ENCODE measurements at places on chromosomes 6 and 20.

GRCh38 chr6:17156112-17156921 lies 54.5 kb downstream of the STMND1 start:
- no peak for DNase-seq

DNA sequence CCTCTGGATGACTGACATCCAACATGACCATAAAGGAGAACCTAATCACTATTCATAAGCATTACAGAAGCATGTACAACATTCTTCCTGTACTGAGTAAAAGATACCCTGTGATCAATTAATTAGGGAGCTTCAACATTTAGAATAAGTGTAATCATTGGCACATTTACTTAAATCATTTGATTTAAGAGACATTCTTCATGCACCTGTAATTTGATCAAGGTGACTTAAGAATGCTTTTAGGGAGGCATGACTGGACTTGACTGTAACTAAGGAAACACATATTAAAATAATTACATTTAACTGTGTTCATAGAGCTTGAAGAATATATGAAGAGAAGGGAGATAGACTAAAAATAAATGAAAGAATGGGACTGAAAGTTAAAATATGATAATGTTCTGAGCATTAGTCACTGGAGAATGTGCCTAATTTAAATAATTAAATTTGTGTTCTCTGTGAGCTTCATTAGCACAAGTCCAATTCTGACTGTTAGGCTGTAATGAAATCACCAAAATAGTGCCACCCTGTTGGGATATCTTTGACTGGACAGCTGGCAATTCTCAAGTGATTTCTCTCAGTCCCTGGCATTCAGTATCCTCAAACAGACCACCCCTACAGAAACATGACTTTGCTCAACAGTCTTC lies 295.5 kb upstream of the ADGRB3 start:
- no peak for DNase-seq

DNA sequence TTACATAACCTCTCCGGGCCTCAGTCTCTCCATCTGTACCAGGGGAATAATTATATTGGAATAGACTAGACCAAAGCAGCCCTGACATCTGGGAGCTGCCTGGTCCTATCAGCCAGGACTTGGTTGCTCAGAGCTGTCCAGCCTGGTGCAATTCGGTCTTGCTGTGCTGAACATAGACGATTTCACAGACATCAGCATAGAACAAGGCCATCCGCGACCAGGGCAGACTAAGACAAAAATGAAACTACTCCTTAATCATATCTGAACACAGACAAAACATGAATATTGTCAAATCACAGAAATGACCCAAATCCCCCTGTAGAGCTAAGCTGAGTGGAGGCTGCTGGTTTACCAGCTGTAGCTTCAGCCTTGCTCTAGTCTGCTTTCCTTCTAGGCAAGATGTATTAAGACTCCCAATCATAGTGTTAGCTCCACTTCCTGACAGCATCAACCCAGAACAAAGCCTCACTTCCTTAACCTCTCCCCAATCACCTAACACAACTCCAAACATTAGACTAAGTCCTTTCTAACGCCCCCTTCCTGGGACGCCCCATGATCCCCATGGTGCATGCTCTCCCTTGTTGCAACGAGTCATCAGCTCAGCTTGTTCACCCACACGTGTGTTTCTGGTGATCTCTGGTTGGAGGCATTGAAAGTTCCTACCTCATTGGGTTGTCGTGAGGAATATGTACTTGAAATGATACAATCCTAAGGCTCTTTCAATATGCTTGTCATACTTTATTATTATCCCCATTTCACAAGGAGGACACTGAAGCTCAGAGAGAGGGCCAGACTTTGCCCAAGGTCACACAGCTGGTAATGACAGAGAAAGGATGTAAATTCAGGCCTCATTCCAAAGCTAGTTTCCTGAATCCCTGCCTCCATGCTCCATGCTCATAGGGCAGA lies 3.5 kb upstream of the MAPK13 start:
- no peak for DNase-seq

DNA sequence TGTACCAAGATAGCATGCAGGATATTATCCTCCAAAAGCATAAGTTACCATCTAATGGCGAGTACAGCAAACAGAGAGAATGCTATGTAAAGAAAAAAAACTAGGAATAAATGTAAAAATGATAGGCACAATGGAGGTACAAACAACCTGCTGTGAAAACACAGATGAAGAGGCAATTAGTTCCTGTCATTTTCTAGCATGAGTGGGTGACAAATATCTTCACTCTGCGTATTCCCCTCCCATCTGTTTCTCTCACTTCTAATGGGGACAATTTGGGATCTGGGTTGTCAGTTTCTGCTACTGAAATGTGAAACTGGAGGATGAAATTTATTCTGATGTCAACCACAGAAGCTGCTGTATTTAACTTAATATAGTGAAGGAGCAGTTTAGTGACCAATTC lies 11.7 kb upstream of the PTPRK start:
- no peak for DNase-seq

DNA sequence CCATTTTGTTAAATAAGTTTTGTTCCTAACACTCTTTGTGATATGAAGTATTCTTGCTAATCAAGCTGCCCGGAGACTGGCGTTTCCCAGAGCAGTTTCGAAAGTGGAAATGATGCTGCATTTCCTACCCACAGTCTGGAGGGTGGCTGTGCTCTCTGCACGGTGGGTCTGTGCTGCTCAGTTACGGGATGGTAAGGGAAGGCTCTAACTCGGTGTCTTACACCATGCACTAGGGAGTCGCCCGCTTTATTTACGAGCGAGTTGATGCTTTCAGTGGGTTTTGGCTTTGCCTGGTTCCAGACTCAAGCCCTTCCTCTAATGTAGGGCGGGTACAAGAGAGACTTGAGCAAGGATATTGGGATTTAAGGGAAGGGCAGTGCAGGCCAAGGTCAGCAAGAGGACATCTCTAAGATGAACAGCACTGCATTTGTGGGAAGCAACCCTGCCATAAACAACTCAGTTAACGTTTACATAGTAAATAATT lies 180.1 kb upstream of the AKAP12 start:
- peak; percentile 81 for DNase-seq

DNA sequence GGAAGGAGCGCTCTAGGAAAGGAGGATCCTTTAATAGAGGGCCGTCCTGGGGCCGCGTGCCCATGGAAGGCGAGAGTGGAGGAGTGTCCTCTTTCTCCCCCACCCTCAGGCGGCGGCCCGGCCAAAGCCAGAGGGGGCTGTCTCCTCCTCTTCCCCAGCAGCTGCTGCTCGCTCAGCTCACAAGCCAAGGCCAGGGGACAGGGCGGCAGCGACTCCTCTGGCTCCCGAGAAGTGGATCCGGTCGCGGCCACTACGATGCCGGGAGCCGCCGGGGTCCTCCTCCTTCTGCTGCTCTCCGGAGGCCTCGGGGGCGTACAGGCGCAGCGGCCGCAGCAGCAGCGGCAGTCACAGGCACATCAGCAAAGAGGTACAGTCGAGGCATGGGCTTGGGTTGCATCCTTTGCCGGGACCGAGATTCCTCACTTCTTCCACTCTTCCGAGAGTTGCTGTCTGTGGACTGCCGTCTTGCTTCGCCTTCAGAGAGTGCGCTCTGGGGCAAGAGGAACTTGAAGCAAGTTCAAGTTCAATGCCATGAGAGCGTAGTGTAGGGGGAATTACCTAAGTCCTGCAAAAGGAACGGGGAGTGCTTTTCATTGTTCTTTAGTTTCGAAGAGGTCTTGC lies at the start of gene LAMA2:
LAMA2 (plus strand) TSS at position 148 of the 621 bp plus-strand sequence; CDS start at position 256, 108 bp downstream.
- no peak for DNase-seq

- no peak for DNase-seq
Measured at GRCh38 chr6:582370-582769, 74.5 kb downstream of the HUS1B start.

DNA sequence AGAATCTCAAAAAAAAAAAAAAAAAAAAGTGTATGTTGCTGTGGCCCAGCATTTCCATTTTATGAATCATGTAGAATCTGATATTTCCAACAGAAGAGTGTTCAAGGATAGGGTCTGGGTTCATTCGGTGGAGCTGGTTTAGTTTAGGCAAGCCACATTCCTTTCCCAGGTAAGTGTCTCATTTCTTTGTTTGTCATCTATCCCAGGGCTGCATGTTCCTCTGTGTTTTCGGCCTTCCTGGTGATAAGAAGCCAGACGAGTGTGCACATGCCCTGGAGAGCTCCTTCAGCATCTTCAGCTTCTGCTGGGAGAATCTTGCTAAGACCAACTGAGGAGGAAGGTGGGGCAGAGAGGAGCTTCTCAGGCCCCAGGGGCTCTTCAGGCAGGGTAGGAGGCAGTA lies 38.2 kb downstream of the NFYA start:
- no peak for DNase-seq

DNA sequence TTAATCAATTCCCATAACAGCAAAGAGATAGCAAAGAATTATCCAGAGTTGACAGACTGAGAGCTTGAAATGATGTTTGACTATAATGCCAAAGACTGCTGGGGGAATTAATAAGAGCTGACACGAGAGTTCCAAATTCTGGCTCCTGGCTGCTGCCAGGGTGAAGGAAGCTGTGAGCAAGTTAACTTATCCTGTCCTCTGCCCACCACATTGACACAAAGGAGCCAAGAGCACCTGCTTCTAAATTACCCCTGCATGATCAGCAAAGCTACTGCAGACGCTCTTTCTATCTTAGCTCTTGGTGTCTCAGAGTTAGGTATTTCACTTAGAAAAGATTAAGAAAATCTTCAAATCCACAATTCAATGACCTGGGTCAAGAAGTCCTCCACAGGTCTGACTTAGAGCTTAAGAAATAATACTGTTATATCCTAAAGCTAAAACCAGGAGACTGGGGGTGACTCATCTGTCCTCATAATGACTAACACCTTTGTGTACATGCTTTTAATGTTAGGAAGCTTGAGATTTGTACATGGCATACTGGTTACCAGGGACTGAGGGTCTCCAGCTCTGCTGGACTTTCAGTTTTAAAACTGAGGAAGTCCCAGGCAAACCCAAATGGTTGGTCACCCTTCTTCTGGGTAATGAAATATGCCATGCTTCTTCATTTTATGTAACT lies 13.2 kb upstream of the FRK start:
- no peak for DNase-seq

DNA sequence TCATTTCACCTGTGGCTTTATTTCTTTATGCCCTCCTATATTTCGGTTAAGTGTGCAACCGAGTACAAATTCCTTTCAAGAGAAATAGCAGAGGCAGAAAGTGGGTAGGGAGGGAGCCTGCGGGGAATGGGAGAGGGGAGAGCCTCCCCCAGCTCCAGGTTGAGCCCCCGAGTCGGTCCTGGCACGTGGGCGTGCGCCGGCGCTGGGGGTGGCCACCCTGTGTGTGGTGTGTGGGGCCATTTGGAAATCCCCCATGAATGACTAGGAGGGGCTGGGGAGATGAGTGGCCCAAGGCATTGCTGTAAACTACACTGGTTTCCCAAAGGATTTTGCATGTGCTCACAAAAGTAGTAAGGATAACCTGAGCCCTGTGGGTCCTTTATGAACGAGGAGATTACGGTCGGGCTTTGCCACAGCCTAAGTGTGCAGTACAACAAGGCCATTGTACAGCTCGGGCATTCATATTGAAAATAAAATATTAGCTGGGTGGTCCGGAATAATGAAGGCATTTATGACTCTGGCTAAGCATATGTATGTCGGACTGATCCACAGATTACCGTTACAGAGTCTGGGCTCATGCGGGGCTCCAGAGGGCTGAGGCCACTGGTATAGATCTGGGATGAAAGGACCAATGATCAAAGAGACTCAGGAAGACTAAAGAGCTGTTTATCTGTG lies 84.5 kb upstream of the RALGAPA2 start:
- no peak for DNase-seq

- no peak for DNase-seq
Measured at GRCh38 chr6:47203938-47204611, 105.6 kb downstream of the TNFRSF21 start.

- no peak for DNase-seq
Measured at GRCh38 chr6:333379-334002, 41.2 kb downstream of the DUSP22 start.

DNA sequence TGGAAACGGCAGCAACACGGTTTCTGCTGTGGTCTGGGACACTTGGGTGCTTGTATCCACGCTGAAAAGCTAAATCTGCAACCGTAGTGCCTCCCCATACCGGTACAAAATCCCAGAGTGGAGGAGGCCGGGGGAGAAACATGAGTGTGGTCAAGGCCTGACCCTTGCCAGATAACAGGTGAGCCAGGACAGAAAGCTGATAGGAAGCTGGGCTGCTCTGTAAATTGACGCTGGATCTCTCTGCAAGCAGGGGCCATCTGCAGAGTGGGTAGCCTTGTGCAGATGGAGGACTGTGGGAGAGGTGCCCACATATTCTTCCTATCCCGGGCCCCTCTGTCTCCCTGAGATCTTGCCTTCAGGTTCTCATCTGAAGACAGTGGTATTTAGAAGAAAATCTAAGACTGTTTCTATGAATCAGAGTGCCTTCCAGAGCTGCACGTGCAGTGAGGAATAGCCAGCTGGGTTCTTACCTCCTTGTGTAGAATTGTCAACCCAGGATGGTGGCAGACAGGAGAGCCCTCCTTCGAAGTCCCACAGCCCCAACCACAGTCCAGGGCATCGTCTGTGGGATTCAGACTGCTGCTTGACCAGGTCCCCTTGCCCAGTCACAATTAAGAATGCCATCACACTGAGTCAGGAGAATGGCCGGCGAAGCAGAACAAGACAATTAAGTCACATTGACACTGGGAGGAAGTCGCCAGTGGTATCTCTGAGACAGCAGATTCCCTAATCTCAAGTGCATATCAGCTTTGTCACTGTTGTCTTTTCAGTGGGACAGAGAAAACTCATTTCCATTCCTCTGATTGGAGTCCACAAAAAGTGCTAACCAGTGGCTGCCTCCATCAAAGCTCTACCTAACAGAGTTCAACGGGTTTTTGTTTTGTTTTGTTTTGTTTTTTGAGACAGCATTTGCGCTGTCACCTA lies 100.0 kb upstream of the RIPOR2 start:
- DNase-seq = no peak

DNA sequence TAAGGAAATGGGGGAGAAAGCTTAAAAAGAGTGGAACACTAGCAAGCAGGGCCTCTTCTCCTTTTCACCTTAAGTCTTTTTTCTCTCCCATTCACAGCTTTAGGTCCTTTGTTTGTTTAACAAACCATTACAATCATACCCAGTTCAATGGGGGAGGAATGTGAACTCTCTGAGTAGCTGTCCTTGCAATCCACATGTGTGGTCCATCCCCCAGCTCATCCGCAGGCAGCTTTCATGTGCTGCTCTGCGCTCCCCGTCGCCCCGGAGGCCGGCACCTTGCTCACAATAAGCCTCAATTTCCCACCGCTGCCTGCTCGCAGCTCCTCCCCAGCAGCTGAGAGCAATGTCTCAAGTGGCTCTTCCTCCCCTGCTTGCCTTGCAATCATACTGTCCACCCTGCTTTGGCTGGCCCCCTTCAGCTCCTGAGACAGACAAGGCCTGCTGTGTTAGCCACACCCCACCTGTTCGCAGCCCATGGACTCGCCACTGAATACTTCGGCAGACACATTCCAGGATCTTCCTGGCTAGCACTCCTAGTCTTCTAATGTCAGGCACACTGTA lies 49.1 kb downstream of the PLAGL1 start:
- DNase-seq = no peak

- no peak for DNase-seq
Measured at GRCh38 chr6:137341681-137342195, 122.6 kb upstream of the IFNGR1 start.

DNA sequence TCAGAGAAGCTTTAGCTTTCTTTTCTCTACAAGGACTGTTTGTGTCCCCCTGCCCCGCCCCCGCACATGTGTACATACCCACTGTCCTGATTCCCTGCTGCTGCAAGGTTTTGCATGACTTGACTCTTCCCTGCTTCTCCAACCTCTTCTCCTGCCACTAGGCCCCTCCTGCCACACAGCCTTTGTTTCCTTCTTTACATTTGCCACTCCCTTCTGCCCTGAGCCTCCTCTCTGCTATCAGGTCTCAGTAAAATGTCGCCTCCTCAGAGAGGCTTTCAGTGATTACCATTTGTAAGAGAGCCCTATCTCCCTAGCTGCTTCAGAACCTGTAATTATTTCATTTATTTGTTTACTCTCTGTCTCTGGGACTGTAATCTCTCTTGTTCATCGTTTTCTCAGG lies 56.4 kb upstream of the VSTM2L start:
- no peak for DNase-seq

Data from vagina (tissue), 2 donors.